ENCODE measurements at places on chromosomes 2 and 18. TPM values are rescaled to one million over a fixed set of nuclear protein-coding genes. Genes with fewer than 3 reads are reported as not detected.

DNA sequence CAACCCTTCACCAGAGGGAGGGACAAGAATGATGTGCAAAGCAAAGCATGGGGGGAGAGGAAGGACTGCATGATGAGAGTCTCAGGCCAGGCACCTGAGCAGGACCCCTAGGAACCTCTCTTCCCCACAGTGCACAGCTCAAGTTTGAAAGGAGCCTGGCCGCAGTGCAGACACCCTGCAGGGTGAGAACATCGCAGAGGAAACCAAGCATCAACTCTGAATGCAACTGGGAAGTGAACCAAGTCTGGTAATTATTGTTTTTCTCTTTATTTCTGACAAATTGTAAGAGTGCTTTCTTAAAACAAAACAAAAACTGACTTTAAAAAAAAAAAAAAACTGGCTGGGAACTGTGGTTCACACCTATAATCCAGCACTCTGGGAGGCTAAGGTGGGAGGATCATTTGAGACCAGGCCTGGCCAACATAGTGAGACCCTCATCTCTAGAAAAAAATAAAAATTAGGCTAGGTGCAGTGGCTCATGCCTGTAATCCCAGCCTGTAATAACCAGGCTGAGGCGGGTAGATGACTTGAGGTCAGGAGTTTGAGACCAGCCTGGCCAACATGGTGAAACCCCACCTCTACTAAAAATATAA lies 15.3 kb downstream of the NPC1 start:
- no peak for DNase-seq

GRCh38 chr2:111982822-111983221 lies 72.2 kb upstream of the TMEM87B start:
- no peak for DNase-seq

GRCh38 chr18:58666176-58666575 lies 5.1 kb upstream of the MALT1 start:
- DNase-seq = no peak

DNA sequence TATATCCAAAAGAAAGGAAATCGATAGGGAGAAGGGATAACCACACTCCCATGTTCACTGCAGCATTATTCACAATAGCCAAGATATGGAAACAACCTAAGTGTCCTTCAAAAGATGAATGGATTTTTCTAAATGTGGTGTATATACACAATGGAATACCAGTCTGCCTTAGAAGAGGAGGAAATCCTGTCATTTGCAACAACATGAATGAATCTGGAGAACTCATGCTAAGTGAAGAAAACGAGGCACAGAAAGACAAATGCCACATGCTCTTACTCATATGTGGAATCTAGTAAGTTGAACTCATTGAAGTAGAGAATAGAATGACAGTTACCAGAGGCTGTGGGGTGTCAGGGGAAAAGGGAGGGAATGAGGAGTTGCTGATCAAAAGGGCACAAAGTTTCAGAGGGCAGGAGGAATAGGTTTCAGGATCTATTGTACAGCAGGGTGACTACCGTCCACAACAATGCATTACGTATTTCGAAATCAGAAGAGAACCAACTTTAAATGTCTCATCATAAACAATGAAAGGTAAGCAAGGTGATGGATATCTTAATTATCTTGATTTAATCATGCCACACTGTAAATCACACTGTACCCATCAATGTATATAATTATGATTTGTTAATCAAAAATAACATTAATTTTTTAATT lies 46.1 kb downstream of the SIGLEC15 start:
- no peak for DNase-seq

- DNase-seq = no peak
Observed at GRCh38 chr2:45004562-45005191, 4.6 kb downstream of the SIX2 start.

- DNase-seq = no peak
Observed at GRCh38 chr2:176997074-176997791, 215.4 kb upstream of the HNRNPA3 start.

DNA sequence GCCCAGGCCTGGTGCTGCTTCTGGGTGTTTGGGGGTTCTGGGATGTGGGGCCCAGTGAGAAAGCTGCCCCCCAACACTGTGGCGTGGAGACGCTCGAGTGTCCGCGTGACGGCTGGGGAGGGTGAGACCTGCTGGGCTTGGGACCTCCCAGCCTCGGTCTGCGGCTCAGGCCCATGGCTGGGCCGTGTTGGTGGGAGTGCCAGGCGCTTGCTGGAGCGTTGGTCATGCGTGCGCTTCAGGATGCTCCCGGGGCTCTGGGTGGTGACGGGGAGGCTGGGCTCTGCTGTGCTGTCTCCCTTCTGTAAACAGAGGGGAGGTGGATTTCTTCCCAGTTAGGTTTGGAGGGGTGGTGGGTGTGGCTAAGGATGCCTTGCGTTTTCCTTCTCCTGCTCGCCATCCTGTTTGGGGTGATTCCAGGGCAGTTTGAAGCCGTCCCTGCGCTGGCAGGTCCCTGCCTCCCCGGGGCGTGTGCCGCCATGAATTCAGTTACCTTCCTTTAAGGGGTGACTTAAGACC lies 606 bp downstream of the GAL3ST2 start:
- no peak for DNase-seq

DNA sequence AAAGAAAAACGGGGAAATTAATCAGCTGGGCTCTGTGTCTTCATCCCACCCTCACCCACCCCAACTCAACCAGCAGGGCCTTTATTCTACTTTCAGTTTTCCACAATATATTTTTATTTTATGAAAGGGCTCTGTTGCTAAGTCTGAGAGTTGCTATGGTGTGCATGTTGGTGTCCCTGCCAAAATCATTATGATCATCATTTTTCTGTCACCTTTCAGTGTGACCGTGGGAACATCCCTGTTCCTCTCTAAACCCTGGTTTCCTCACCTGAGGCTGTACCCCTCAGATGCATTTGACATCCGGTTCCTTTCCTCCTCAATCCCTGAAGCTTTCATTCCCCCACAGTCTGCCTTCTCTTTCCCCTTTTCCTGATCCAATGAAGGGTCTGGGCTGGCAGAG lies 180.5 kb downstream of the ZFP36L2 start:
- DNase-seq = no peak

DNA sequence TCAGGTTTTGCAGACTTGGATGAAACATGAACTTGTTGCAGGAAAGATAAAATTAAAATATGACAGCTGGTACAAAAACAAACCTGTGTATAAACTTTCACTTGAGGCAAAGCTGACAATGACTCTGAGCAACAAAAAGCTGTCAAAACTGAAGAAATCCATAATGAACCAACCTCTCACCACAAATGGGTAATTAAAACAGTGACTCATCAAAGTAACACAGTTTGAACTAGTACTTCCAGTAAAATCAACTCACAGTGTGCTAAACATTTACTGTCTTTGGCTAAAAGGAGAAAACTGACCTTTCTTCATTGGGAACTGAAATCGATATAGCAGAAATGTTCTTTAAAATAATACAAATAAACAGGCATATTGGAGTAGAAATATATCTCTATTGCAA lies 209.7 kb downstream of the WDPCP start:
- no peak for DNase-seq

- DNase-seq = no peak
Observed at GRCh38 chr2:220646424-220646823, 925.7 kb downstream of the EPHA4 start.

DNA sequence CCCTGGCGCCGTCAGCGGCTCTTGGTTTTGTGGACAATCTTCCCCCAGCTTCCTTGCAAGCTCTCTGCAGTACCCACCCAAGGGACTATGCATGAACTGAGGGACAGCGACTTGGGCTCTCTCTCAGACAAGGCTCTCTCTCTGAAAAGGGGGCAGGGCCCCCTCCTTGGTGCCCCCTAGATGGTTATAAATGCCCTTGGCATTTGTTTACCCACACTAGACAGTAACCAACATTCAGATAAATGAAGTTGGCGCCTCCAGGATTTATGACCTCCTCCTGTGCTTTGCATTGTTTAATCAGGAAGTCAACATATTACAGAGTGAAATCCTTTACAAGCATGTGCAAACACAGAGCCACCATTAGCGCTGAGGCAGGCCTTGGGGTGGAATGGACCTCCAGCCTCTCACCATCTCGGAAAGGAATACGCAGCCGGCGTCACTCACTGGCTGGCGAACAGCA lies 547.4 kb upstream of the ID2 start:
- DNase-seq = no peak

GRCh38 chr2:7146151-7146550 lies 228.9 kb downstream of the RNF144A start:
- no peak for DNase-seq

GRCh38 chr18:61676773-61677434 lies 215.9 kb downstream of the RNF152 start:
- DNase-seq = no peak

DNA sequence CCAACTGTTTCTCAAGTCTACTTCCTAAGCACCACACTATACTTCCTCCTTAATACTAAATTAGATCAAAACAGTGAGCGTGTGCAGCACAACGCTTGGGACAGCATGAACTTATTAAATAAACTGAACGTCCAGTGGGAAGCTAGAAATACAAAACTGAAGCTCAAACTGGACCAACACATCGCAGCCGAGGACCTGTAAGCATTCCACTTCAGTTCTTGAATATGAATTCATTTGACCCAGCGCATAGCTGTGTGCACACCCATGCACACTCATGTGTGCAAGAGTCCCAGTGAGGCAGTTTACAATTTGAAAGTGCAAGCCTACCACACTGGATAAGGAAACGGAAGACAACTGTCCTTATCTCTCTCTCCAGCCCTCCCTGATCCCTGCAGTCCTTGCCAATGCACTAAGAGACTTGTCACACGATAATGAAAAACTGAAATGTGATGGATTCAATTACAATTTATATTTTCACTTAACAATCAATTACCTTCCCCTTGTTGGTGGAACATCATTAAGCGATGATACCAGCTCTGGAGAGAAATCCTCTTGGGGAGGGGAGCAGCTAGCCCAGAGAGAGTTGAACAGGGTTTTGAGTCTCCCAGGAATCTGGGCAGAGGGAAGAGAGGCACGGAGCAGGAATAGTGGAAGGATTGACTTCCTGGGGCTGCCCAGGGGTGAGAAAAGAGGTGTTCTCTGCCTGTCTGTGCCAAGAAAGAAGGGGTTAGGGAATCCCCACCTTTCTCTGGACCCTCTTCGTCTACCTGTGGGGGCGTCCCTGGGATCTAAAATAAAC lies 186.5 kb upstream of the KLHL29 start:
- DNase-seq = no peak

GRCh38 chr2:70496819-70497218 lies 56.8 kb downstream of the TGFA start:
- no peak for DNase-seq

- no peak for DNase-seq
Observed at GRCh38 chr2:191552066-191552465, 125.9 kb upstream of the NABP1 start.

- no peak for DNase-seq
Observed at GRCh38 chr2:217623281-217623912, 379.4 kb downstream of the TNS1 start.

DNA sequence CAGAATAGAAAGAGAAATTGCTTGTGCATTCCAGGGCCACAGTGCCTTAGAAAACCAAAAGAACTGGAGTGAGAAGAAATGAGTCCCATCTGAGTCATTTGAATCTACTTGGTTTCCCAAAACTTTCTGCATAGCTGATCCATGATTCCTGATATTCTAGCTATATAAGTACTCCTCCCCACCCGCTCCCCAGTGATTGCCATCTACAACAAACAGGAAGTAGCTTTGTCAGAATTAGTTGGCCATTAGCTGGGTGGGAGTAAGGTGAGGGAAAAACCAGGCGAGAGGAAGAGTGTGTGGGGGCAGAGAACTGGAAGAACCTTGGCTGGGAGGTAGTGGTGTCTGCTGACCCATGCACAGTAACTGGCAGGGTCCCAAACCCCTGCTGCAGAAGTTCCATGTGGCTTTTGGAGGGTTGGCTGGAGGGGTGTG lies 122.1 kb downstream of the ACAA2 start:
- DNase-seq = no peak

DNA sequence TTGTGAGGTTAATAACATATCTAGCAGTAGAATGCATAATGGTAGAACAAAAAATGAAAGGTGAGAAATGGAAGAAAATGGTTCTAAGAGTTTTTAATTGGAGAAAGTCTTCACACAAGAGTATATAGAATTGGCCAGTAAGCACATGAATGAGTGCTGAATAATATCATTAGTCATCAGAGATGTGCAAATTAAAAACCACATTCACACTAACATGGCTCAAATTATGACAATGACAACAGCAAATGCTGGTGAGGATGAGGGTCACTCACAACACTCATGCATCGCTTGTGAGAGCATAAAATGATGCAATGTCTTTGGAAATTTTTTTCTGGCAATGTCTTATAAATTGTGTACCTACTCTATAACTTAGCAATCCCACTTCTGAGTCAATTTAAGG lies 1355.4 kb upstream of the ACVR2A start:
- no peak for DNase-seq

DNA sequence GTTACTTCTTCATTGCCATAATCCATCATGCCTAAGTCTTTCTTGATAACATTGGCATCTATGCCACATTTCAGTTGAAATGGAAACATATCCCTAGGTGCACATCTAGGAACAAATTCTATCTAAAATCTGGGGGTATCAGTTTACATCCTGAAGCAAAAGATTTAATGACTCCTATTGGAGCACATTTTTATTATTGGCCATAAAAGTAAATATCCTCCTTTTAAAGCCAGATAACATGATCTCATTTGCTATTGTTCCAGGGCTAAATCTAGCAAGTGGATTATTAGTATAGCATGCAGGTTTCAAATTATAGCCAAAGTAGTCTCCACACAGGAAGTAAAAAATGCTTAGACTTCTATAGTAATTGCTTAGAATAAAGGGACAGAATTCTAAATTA lies 193.2 kb downstream of the CDH2 start:
- no peak for DNase-seq

Gene GPBAR1
- total RNA-seq = 0.44 TPM

Gene PARD3B
- total RNA-seq = not detected

Gene ATP8B1
- not detected for total RNA-seq

Gene TEX261
- 45.8 TPM for total RNA-seq

Gene WDR12
- total RNA-seq = 91.4 TPM
